MV-4-11 (cell line): ENCODE measurements at places on chromosomes 7 and 10.

DNA sequence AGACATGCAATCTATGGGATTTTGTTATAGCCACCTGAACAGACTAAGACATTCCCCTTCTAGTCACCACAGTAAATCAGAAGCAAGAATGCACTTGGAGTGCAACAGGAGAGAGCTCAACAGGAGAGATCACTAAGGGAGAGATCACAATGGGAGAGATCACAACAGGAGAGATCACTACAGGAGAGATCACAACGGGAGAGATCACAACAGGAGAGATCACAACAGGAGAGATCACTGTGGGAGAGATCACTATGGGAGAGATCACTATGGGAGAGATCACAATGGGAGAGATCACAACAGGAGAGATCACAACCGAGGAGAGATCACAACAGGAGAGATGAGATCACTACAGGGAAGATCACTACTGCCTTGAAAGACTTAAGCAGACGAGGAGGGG lies 238.5 kb upstream of the PITRM1 start:
- DNase-seq = no peak

DNA sequence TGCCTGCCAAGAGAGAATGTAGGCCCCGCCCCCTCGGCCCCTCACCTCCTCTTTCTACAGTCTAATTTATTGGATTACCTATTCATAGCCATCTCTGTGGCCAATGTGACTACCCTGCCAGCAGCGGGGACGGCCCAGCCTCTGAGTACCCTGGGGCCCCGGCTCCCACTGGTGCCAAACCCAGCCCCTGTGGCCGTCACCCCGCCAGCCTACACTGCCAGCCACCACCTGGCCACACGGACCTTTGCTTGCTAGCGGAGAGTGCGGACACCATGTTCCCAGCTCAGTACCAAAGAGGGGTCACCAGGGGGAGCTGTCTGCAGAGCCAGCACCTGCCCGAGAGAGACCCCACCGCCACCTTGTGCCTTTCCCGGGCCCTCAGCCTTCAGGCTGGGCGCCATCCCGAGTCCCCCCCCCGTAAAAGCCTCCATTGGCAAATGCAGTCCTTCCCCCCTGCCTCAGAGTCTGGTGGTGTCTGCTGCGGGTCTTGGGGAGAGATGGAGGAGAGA lies 511.1 kb downstream of the ZNF37A start:
- DNase-seq = no peak

DNA sequence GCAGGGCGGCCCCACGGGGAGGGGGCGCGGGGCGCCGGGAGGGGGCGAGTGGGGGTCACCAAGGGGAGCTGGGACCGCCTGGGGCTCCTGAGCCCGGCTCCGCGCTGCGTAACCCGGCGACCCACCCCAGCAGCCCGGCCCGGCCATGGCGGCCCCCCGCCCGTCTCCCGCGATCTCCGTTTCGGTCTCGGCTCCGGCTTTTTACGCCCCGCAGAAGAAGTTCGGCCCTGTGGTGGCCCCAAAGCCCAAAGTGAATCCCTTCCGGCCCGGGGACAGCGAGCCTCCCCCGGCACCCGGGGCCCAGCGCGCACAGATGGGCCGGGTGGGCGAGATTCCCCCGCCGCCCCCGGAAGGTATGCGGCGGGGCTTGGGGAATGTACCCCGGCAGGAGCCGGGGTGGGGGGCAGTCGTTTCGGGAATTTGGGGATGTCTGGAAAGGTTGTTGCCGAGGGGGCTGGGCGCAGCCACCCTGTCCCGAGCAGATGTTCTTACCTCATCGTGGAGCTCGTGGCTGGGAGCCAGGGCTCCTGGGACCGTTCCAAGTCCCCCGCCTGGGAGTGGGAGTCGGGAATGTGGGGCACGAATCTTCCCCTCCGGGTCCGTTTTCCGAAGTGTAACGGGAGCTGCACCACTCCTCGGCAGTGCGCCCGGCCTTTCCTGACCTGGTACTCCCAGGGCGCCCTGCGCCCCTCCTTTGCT lies 431 bp downstream of the ZYX start:
- DNase-seq = no peak

- no peak for DNase-seq
These were observed 906 bp downstream of the CDK1 start for GRCh38 chr10:60778971-60779796.

DNA sequence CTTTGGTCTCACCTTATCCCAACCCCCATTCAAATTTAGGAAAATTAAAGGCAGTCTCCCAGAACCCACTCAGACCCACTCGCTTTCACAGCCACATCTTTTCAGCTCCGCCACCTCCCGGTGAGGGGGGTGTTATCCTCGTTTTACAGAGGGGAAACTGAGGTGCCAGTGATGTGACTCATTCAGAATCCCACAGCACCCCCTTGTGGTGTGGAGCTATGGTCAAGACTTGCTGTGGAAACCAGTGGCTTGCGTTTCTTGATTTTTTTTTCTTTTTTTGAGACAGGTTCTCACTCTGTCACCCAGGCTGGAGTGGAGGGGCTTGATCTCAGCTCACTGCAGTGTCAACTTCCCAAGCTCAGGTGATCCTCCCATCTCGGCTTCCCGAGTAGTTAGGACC lies 27.6 kb downstream of the SLC35G1 start:
- DNase-seq = no peak
